ENCODE measurements at places on chromosomes 11 and 22. TPM values are rescaled to one million over a fixed set of nuclear protein-coding genes. Genes with fewer than 3 reads are reported as not detected.

KCNJ11 gene
- total RNA-seq, result 0.80 TPM

PATE4 gene
- total RNA-seq, result not detected

UPK2 gene
- total RNA-seq, result not detected

KRTAP5-8 gene
- total RNA-seq, result not detected

PNPLA3 gene
- total RNA-seq, result 2.9 TPM

BTBD18 gene
- not detected for total RNA-seq

ADM2 gene
- total RNA-seq, result 0.59 TPM

CYP2R1 gene
- 21.0 TPM for total RNA-seq

GRCh38 chr11:131979364-131979763 lies 608.9 kb downstream of the NTM start:
- no peak overlapping the region for H3K27ac ChIP-seq
- no peaks in the 10 kb centered on the region for H3K27me3 ChIP-seq
- H3K4me1 ChIP-seq, result no peaks in the 10 kb centered on the region
- no peak overlapping the region for H3K4me3 ChIP-seq

DNA sequence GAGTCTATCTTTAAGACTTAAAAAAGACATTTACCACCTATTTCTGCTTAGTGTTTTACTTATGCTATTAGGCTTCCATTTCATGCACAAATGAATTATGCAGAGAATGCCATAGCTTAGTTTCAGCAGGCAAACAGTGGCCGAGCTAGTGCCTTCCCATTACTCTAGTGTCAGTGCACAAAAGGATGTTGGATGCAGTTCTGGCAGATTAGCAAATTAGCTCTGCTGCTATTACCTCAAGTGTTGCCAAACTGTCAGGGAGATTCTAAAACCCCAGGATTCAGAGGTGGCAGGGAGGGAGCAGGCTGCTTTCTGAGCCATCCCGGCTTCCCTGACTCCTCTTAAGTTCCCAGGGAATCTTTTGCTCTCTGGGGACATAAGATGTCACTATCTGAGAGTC lies 209.4 kb upstream of the NCAM1 start:
- no peaks in the 10 kb centered on the region for H3K36me3 ChIP-seq
- H3K4me1 ChIP-seq, result no peaks in the 10 kb centered on the region
- no peak overlapping the region for H3K4me3 ChIP-seq
- no peaks in the 10 kb centered on the region for H3K27me3 ChIP-seq
- no peak overlapping the region for H3K27ac ChIP-seq

- no peaks in the 10 kb centered on the region for H3K4me1 ChIP-seq
- H3K36me3 ChIP-seq, result no peaks in the 10 kb centered on the region
- H3K4me3 ChIP-seq, result no peak overlapping the region
Observed at GRCh38 chr11:85114786-85115185, 512.4 kb downstream of the DLG2 start.

- no peaks in the 10 kb centered on the region for H3K36me3 ChIP-seq
- no peaks in the 10 kb centered on the region for H3K27me3 ChIP-seq
- peaks cover 8% of the 10 kb centered on the region for H3K4me1 ChIP-seq
- H3K4me3 ChIP-seq, result no peak overlapping the region
- DNase-seq, result no peak
Observed at GRCh38 chr11:75925785-75926164, 110.8 kb downstream of the UVRAG start.

GRCh38 chr22:49062155-49062801 lies 765.4 kb downstream of the BRD1 start:
- H3K36me3 ChIP-seq, result no peaks in the 10 kb centered on the region
- no peak overlapping the region for H3K4me3 ChIP-seq
- H3K27me3 ChIP-seq, result peaks cover 45% of the 10 kb centered on the region

DNA sequence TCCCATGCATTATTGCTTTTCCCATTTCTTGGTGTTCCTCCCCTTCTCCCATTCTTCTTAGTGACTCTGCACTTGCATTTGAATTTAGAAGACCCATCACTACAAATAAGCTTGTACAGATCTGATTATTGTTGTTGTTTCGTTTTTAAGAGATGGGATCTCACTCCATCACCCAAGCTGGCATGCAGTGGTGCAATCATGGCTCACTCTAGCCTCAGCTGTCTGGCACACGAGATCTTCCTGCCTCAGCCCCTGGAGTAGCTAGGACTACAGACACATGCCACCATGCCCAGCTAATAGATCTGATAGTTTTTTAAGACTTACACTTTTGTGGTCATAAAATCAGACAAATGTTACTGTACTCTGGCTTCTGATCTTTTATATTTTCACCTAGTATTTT lies 252.1 kb downstream of the DDX10 start:
- H3K4me3 ChIP-seq, result no peak overlapping the region
- H3K27ac ChIP-seq, result no peak overlapping the region
- DNase-seq, result no peak

DNA sequence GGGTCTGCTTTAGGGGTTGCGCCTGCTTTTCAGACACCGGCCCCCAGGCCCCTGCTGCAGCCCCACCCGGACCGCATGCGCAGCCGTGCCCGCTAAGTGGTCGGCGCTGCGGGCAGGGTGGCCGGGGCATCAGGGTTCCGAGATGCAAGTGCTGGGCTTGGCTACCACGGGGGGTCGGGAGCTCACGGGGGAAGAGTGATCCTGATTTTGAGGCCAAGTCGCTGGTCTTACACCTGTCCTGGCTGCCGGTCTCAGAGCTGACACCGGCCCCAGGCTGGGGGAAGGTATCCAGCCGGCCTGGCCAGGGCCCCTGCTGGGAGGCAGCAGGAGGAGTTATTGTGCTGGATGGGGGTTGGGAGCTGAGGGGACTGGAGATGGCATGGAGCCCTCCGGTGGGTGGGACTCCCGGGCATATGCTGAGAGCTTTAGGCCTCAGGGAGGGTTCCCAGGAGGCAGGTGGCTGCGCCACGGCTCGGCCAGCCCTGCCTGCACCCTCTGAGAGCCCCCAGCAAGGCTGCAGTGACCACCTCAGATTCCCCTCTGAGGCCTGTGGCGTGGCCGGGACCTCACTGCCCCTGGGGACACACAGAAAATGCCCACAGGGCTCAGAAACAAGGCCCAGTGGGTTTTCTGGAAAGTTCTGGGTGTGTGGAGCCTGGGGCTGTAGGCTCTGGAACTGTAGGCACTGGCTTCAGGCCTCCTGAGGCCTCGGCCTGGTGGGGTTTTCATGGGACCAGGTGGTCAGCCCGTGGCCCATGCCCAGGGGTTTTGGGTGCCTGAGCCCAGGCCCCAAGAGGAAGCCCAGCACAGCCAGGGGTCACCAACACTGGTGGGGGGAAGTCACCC lies 4.4 kb upstream of the MUC5AC start:
- H3K36me3 ChIP-seq, result no peaks in the 10 kb centered on the region
- peak; percentile 42 for DNase-seq
- H3K4me3 ChIP-seq, result no peak overlapping the region
- peak overlapping the region; percentile 32 for H3K27ac ChIP-seq
- H3K4me1 ChIP-seq, result no peaks in the 10 kb centered on the region
- no peaks in the 10 kb centered on the region for H3K27me3 ChIP-seq

DNA sequence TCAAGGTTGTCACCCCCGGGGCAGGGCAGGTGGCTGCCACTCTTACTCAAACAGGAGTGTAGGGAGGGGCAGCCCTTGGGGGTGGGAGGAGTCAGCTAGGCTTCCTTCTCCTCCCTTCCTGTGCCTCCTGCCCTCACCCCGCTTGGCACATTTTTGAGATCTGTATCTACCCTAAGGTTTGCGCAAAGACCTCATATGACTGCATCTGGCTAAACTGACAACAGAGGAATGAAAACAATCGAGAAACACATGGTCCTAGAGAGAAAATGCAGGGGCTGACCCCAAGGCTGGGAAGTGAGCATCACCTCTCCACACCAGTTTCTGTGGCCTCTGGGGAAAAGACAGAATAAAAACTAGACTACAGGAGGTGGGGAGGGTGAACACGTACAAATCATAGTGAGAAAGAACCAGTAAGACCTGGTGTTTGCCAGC lies 28.1 kb downstream of the IGSF9B start:
- H3K4me3 ChIP-seq, result no peak overlapping the region
- H3K4me1 ChIP-seq, result no peaks in the 10 kb centered on the region
- no peaks in the 10 kb centered on the region for H3K36me3 ChIP-seq
- no peak overlapping the region for H3K27ac ChIP-seq
- H3K27me3 ChIP-seq, result no peaks in the 10 kb centered on the region

- no peak overlapping the region for H3K4me3 ChIP-seq
- H3K27me3 ChIP-seq, result no peaks in the 10 kb centered on the region
- no peaks in the 10 kb centered on the region for H3K4me1 ChIP-seq
Observed at GRCh38 chr11:80082406-80082805, 641.6 kb upstream of the TENM4 start.

GRCh38 chr11:104694259-104695064 lies 203.8 kb downstream of the CASP12 start:
- no peak overlapping the region for H3K4me3 ChIP-seq
- no peaks in the 10 kb centered on the region for H3K4me1 ChIP-seq
- no peaks in the 10 kb centered on the region for H3K36me3 ChIP-seq
- peak overlapping the region; percentile 9 for H3K27ac ChIP-seq

GRCh38 chr22:45594123-45594941 lies 77.3 kb upstream of the ATXN10 start:
- H3K27me3 ChIP-seq, result no peaks in the 10 kb centered on the region
- DNase-seq, result no peak
- no peaks in the 10 kb centered on the region for H3K4me1 ChIP-seq
- H3K27ac ChIP-seq, result no peak overlapping the region
